ENCODE measurements at places on chromosomes 3 and 15.

DNA sequence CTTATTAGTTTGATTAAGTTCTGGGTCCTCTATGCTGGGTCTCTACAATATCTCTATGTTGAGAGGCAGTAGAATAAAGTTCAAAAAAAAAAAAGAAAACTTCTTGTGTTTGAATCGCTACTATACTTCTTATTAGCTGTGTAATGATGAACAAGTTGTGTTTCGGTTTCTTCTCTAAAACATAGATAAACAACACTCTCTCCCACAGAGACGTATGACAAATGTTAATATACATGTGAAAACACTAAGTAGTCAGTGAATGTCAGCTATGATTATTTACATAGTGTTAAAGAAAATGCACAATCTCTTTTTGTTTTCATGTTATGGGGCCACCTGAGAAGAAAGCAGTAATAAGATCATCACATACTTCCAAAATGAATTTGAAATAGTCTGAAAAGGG lies 45.3 kb downstream of the ACAP2 start:
- DNase-seq = no peak

DNA sequence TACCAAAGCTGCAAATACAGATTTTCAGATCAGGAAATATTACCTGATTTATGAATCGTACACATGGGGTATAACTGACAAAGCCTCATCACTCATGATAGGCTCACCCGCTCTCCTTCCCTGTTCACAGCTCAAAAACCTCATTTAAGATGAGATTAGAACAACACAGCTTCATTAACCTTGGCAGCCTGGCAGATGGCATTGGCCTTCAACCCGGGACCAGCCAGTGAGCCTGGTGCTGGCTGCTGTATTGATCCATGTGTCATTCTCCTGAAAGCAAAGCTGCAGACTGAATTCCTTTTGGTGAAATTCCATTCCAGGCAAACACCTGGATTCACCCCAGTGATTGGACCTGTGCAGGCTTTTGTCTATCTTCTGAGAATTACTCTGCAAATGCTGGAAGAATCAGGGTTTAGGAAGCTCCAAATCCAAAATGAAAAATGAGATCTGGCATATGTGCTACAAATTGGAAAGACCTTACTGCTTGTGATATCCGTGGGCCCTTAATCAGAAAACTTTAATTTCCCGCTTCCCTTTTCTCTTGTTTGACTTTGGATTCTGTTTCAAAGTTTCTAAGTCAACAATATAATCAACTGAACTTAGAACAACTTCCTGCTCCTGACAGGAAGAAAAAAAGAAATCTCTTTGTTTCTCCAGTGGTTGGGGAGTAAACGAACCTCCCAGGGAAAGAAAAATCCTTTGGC lies 189.1 kb upstream of the KBTBD8 start:
- DNase-seq = no peak

- no peak for DNase-seq
These were observed 201.3 kb downstream of the XXYLT1 start for GRCh38 chr3:195069501-195070251.

- no peak for DNase-seq
These were observed 111.4 kb downstream of the DLG1 start for GRCh38 chr3:197186887-197187588.

DNA sequence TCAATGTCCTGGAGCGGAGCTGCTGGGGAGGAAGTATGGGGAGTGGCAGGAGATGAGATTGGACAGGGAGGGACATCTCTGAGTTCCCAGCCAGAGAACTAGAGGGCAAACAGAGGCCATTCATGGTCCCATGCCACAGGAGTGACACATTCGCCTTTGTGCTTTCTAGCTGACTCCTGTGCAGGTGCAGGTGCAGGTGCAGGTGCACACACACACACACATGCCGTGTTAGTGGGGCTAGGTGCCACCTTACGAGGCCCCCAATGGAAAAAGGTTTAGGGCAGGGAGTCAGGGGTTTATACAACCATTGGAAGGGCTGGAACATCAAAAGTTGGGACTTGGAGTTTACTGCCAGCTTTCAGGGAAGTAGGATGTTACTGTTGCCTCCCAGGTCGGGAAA lies 52.0 kb downstream of the TPRA1 start:
- DNase-seq = no peak

- no peak for DNase-seq
These were observed 96.3 kb downstream of the NUP210 start for GRCh38 chr3:13323822-13324221.

- no peak for DNase-seq
These were observed 3.0 kb downstream of the SLC2A2 start for GRCh38 chr3:171023566-171023965.

DNA sequence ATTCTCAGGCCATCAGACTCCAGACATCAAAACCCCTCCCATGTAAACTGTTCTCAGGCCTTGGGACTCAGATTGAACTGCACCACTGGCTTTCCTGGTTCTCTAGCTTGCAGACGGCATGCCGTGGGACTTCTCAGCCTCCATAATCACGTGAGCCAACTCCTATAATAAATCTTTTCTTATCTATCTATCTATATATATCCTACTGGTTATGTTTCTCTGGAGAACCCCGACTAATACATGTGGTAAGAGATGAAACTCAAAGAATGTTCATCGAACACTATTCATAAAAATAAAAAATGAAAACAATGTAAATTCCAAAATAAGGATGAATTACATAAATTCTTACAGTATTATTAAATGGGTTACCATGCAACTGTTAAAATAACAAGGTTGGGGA lies 84.5 kb upstream of the NTRK3 start:
- no peak for DNase-seq

DNA sequence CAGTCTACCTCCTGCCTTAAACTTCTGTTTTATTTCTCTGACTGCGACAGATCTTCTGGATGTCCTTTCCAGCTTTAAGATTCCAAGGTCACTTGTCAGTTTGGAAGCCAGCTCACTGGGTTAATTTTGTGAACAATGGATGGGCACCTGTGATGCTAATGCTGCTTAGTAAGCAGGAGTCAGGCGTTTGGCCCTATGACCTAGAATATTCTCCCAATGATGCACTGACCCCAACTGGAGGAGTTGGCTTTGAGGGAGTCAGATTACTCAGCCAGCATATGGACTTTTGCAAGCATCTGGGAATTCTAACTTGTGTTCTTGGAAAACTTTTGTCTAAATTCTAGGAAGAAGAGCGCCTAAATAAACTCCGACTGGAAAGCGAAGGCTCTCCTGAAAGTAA lies 28.1 kb downstream of the HACD3 start:
- DNase-seq = no peak

DNA sequence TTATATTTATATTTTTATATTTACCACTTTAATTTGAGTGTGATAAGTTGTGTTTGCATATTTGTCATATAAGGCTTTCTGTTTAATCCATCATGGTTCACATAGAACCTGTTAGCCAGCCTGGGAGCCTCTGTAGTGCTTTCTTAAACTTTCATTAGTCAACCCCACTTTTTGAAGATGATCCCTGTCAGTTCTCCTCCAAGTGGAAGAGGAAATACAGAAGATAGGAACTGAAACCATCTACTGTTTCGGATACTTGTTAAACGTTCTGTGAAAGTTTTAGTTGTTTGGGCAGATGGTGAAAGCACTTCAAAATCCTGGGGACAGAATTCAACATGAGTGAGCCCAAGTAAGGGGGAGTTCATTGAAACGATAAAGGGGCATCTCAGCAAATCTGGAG lies 4.6 kb upstream of the SAMMSON start:
- DNase-seq = no peak

- no peak for DNase-seq
These were observed 8.7 kb upstream of the YEATS2 start for GRCh38 chr3:183688874-183689273.

DNA sequence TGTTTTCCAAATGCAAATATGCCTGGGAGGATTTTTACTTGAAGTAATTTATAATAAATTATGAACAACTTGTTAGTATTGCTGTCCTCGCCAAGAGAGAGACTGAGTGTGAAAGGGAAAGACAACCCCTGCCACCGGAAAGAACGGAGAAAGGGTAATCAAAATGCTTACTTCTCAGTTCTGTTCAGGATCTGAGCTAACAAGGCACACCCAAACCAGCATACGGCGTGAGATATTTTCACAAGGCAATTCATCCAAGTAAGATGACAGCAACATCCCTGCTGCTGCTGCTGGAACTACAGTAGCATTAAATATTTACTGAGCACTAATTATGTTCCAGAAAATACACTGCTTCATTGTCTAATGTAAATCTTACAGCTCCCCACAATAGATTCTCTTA lies 96.1 kb downstream of the KBTBD8 start:
- DNase-seq = no peak

GRCh38 chr15:78282324-78282723 lies 17.1 kb downstream of the SKIC8 start:
- no peak for DNase-seq

- DNase-seq = no peak
These were observed 36.3 kb downstream of the CHDH start for GRCh38 chr3:53809764-53810400.

GRCh38 chr3:60636846-60637245 lies 614.4 kb downstream of the FHIT start:
- no peak for DNase-seq

DNA sequence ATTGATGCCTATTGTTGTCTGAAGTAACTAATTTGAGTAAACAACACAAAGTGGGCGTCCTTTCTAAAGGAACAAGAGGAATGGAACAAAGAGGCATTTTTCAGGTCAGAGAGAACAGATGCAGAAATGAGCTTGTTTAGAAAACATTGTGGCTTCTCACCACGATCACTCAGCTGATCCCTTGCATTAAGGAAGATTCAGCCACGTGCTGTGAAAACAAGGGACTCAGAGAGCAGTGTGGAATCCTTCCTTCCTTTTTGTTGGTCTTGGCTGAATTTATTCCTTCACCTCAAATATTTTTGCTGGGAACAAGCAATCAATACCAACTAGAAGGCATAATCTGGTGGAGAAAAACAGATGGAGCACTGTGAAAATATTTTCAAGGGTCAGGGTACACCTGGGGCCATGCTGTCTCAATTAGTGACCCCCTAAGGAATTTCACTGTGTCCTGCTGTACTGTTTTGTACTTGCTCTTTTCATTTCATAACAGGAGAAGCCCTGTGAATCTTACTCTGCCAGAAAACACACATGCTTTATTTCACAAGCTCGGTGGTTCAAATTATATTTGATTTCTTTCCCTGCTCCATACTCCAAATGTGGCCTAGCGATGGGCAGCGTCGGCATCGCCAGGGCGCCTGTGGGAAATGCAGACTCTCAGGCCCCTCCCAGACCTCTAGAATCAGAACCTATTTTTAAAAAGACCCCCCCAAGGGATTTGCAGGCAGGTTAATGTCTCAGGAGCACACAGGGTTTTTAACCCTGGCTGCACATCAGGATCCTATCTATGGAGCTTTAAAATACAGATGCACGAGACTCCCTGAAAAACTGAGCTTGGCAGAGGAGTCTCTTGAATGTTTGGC lies 11.6 kb upstream of the SLC6A20 start:
- DNase-seq = no peak

DNA sequence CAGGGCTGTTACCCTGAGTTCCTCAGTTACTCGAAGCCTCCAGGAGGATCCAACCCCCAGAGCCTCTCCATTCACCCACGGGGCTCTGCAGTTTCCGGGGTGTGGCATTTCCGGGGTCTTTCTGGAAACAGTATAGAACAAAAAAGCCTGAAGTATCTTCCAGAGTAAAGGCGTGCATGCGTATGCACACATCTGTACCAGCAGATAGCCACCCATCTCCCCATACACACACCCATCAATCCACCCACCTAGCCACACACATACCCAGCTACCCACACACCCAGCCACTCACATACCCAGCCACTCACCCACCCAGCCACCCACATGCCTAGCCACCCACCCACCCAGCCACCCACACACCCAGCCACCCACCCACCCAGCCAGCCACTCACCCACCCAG lies 2.9 kb upstream of the DNAJB8 start:
- DNase-seq = no peak

DNA sequence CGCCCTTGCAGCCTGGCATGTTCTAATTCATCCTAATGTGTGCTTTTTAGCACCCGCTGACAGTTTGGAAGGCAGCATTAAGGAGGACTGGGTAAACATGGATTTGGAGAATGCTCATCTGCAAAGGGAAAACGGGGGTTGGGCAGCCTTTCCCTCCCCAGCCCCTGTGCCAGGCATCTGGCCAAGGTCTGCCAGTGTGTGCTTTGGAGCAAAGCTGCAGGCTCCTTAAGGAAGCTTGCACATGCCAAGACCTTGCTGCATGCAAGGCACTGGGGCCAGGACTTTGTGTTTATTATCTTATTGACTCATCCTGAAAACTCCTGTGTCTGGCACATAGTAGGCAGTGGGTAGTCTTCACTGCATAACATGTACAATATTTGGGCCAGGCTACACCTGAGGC lies 20.1 kb downstream of the FAM3D start:
- no peak for DNase-seq

DNA sequence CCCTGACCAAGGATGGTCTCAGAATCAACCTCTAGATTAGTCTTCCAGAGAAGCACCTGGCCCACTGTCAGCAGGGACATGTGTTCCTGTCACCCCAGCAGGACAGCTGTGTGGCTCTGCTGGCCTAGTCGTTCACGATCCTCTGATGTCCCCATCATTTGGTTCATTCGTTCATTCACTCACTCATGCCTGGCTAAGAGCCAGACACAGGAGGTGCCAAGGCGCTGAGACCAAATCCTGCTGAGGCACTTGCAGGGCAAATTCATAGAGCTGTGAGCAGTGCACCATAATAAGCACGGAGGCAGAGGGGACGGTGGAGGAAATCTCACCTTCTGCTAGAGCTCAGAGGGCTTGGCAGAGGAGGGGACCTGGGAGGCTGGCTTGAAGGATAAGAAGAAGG lies 49.9 kb upstream of the FGD5 start:
- no peak for DNase-seq

DNA sequence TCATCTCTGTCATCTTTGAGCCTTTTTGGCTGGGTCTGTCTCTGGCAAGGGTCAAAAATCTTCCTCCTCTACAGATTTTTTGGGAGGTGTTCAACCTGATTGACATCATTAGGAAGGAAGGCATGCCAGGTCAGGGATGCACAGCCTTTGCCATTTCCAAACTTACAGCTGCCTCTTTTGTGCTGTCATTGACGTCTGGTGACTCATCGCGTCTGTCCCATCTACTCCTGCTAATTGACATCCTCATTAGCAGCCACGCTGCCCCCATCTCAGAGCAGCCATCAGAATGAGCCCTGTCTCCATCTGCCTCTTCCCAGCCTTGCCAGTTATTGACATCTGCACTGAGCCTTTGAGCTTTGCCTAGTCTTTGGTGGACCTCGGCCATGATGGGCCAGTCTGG lies 53.0 kb downstream of the PDIA5 start:
- DNase-seq = no peak

DNA sequence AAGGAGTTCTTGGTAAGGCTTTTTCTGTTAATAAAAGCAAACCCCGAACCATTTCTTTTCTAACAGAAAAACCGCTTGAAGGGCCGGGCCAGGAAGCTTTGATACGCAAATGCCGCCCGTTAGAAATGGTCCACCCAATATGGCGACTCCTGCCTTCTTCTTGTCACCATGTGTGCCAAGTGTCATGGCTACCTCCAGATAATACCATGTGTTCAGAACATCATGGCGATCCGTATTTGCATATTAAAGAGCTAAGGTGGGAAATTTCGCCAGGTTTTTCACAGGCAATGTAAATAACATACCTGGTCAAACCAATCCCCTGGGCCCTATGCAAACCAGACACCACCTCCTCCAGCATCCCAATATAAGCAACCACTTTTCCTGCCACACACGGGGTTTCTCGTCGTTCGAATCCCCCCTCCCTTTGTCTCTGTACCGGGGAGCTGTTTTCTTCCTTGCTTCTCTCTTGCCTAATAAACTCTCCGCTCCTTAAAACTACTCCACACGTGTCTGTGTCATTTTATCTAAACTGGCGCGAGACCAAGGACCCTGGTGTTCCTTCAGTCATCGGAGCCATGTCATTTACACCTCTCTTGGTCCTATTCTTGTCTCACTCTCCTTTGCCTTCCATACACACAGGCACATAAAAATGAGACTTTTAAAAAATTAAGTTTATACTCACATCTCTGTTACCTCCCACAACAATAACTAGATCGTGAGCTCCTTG lies 34.5 kb downstream of the NCEH1 start:
- DNase-seq = no peak
